ENCODE measurements at places on chromosomes 5 and 9.
A peak's percentile ranks its signal among the peaks of the same experiment; 100 is the strongest.

- no peak for DNase-seq
Observed at GRCh38 chr5:115806986-115807653, 9.3 kb downstream of the CDO1 start.

- DNase-seq: no peak
Observed at GRCh38 chr9:4339836-4340560, 40.1 kb upstream of the GLIS3 start.

GRCh38 chr9:111805830-111806241 lies 11.1 kb upstream of the SHOC1 start:
- DNase-seq: peak; percentile 77

GRCh38 chr9:94996641-94997040 lies 270.1 kb downstream of the AOPEP start:
- no peak for DNase-seq

DNA sequence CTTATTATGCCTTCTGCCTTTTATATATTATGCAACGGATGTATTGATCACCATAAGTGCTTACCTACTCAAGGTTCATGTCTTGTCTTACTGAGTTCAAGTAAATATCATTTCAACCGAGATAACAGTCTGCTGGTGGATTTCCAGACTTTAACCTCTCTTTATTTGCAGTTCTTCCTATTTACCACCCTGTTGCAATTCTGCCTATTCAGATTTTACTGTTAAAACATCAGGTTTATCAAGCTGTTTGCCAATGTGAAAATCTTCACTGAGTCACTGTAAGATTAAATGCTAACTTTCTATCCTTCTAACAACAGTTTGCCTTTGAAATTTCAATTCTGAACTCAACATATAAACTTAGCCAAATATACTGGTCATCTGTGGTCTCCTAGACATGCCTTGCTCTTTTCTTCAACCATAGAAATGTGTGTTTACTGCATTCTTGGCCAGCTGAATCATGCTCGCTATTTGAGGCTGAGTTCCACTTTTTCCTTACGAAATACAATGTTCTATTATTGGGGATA lies 471.7 kb upstream of the RORB start:
- DNase-seq: no peak

- no peak for DNase-seq
Observed at GRCh38 chr9:97386733-97387503, 25.0 kb upstream of the TDRD7 start.

DNA sequence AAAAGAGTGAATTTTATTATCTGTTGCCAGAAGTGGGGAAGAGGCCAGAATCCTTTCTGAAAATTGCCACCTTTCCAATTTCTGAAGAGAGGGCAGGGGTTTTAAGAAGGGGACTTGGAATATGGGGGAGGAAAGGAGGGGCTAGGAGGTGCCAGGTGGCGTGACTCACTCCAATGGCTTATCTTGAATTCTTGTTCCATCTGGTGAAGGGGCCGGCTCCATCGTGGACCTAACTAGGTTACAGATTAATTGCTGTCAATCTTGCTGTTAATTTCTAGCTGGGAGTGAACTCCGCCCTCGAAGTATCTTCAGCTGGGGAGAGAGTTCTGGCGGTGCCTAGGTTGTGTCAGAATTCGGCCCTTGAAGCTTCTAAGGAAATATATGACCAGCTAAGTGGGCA lies 138.7 kb downstream of the YTHDC2 start:
- no peak for DNase-seq

DNA sequence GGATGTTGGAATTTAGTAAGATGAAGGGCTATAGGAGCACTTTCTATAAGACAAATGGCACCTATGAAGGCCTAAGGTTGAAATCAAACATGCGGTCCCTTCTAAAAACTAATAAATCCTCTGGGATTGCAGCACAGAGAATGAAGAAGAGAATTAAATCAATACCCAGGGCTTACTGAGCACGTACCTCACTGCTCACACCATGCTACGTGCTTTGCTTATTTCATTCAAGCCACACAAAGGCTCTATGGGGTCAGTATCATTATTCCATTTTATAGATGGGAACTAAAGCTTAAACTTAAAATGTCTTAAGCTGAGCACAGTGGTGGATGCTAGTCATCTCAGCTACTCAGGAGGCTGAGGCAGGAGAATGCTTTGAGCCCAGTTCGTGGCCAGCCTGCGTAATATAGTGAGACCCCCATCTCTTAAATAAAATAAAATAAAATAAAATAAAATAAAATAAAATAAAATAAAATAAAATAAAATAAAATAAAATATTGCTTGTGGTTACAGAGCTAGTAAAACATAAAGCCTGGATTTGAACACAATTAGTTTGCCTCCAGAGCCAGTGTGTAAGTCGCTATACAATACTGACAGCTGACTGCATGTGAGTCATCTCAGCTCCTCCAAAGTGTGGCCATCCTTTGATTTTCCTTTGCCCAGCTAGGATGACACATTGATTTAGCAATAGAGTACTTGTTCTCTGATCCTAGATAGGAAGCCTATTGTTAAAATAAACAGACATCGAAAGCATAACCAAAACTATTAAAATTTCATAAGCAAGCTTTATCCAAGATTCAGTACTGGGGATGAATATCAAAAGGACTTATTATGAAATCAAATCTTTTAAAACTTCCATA lies 20.9 kb upstream of the DPYSL3 start:
- DNase-seq: peak; percentile 48

DNA sequence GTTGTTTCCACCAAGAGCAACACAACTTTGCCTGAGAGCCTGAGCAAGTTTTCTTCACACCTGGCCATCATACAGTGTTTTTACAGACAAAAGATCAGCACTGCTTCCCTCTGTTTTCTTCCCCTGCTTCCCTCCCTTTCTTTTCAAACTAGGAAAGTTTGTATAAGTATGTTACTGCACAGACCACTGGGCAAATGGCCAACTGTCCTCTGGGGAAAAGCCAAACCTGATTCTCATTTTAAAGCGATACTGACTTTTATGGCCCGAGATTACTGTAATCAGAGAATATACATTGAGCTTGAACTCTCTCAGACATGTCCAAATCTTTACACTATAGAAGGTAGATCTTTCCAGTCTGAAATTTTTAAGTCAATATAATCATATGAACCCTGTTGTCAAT lies 415.0 kb downstream of the NFIB start:
- no peak for DNase-seq

DNA sequence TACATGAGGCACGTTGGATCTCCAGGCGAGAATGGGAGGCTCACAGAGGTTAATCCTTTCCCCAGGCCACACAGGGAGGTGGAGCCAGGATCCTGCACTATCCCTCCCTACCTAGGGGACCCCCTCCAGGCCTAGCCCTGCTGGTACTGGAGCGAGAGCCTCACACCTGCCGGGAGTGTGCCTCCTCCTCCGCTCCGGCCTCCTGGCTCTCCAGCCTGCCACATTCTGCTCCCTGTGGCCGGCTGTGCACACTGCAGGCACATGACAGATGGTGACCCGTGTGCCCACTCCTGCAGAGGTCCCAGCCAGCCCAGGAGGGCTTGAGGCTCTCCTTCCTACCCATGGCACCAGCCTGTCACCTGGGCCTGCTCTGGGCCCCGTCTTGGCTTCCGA lies 93.4 kb downstream of the RXRA start:
- no peak for DNase-seq

DNA sequence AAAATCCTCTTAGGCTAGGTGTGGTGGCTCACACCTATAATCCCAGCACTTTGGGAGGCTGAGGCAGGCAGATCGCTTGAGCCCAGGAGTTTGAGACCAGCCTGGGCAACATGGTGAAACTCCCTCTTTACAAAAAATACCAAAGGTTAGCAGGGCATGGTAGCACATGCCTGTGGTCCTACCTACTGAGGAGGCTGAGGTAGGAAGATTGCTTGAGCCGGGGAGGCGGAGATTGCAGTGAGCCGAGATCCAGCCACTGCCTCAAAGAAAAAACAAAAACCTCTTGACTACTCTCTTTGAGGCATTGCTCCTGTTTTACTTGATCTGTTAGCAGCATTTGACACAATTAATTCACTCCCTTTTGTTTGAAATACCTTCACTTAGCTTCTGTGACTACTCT lies 20.7 kb downstream of the KIF2A start:
- DNase-seq: no peak

DNA sequence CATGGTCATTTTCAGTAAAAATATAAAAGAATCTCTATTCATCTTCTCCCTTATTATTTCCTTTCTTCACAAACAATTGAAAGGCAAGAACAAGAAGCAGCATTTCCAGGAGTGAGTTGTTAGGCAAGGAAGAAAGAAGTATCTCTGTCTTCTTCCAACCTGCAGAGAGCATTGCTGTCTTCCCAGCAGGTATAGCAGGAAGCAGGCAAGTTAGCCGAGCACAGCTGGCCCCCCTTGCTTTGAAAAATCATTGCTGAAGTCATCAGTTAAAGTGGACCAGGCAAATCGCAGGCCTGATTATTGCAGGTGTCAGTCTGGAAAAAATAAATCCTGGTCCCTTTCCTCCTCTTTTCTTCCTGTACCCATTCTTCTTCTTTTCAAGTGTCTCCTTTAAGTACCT lies 353.1 kb upstream of the BRINP1 start:
- no peak for DNase-seq

DNA sequence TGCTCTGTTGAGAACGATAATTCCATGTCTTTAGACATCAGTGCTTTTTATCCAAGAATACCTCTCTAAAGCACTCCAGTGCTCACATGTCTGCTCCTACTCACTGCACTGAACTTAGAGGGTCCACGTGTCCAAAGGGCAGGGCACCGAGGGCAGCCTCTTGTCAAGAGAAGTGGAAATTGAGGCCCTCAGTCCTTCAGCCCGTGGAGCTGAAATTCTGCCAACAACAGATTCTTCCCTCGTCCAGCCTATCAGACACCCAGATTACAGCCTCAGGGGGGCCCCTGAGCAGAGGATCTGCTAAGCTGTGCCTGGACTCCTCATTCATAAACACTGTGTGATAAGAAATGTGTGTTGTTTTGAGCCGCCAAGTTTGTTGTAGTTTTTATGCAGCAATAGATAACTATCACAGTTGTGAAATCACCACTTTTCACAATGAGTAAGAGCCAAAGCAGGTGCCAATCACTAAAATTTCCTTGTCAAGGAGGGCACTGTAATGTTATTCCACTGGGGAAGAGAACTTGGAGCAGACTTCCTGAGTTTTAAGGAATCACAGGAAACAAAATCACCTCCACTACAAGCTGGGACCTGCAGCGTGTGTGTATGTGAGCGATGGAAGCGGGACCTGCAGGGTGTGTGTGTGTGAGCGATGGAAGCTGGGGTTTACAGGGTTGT lies 58.8 kb upstream of the IGFBPL1 start:
- DNase-seq: peak; percentile 48

DNA sequence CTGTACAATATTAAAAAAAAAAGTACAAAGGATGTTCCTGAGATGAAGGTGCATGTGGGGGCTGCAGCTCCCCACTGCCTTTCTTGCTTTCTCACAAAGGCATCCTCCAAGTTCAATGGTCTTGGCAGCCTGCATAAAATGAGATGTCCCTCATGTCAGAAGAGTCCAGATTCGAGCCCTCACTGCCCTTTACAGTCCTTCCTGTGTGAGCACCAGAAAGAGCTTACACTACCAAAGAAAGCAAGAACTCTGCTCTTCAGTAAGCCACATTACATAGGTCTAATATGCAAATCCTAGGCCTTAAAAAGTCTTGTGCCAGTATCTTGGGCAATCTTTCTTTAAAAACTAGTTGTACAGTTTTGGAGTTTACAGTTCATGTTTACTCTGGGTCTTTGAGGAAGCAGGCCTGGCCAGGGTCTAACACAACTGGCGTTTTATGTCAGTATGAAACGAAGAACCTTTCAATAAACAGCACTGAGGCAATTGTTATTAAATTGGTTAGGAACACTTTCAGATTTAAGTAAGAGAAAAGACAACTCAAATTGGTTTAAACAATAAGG lies 36.0 kb downstream of the CSF2 start:
- DNase-seq: no peak

DNA sequence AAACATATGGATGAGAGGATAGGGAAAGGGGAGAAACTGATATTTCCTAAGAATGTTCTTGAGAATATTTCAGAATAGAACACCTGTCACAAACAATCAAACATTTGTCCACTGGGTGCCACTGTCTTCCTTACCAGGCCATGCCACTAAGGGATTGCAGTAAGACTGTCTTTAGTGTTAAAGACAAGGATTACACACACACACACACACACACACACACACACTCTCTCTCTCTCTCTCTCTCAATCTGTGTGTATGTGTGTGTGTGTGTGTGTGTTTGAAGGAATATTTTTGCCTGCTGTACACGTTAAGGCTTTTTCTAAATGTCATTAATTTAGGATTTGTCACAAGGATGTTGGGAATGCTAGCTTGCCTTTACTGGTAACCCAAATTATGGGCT lies 54.4 kb downstream of the CCDC192 start:
- DNase-seq: no peak

DNA sequence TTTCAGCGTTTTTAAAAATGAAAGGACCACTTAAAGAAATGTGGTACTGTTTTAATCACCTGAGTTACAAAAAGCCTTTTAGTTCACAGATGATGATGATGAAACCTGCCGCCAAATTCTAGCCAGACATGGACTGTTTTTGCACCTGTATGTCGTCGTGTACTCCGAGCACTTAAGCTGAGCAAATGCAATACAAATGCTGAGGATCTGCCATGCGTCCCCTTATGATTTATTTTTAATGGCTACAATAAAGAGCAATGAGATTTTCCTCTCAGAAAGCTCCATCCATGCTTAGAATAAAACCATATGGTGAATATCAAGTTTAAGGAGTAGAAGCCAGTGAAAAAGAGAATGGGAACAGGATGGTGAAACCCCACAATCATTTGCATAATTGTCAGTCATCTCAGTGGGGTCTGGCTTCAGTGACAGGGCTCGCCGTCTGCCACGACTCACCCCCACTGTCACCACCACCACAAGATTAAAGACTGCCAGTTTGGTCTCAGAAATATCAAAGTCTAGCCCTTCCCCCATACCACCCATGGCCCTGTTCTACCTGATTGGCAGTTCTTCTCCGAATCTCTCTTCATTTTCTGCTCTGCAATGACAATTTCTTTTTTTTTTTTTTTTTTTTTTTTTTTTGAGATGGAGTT lies 159.9 kb downstream of the GOLPH3 start:
- no peak for DNase-seq

DNA sequence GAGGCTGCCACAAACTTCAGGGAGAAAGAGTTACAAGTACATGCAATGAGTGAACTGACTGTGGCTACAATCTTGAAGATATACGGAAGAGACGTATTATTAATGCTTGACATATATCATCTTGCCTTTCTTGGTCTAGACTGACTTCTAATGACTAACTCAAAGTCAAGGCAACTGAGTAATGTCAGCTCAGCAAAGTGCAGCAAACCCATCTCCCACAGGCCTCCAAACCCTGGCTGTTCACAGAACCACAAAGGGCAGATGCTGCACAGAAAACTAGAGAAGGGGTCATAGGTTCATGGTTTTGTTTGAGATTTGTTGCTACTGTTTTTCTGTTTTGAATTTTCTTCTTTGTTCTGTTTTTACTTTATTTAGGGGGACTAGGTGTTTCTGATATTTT lies 21.0 kb downstream of the IL7R start:
- no peak for DNase-seq
